Cardiac ventricle fibroblast (primary cell): ENCODE measurements at places on chromosomes 1 and 21. TPM values are rescaled to one million over a fixed set of nuclear protein-coding genes. Genes with fewer than 3 reads are reported as not detected.

Gene MLLT11
- total RNA-seq = 0.93 and 0.94 TPM in 2 replicates

Gene SLC45A3
- total RNA-seq = 3.2 and 5.5 TPM in 2 replicates

Gene HUNK
- total RNA-seq = under 0.01 TPM in 1 of 2 replicates, not detected in the other

Gene OR14K1
- not detected in 2 replicates for total RNA-seq

Gene MSH4
- total RNA-seq = 0.12 TPM in 1 of 2 replicates, not detected in the other

Gene OR2M3
- not detected in 2 replicates for total RNA-seq

Gene ARHGEF2
- total RNA-seq = 46.4 and 51.5 TPM in 2 replicates

Gene CFAP141
- total RNA-seq = not detected in 2 replicates

Gene BRINP3
- total RNA-seq = not detected in 2 replicates

Gene FBXO44
- total RNA-seq = 12.2 and 13.4 TPM in 2 replicates

Gene CLIC6
- total RNA-seq = not detected in 2 replicates

Gene CNIH3
- total RNA-seq = 1.5 and 1.6 TPM in 2 replicates

Gene SLC26A9
- total RNA-seq = not detected in 2 replicates

Gene C1orf141
- total RNA-seq = not detected in 2 replicates

Gene PLEKHN1
- 0.24 and 0.50 TPM in 2 replicates for total RNA-seq

Gene PTGFRN
- total RNA-seq = 83.1 and 87.2 TPM in 2 replicates

Gene C8A
- not detected in 2 replicates for total RNA-seq

Gene TCP10L
- 0.68 TPM in 1 of 2 replicates, not detected in the other for total RNA-seq

Gene ADORA1
- total RNA-seq = 8.8 and 11.3 TPM in 2 replicates

Gene DENND2D
- 5.0 and 6.5 TPM in 2 replicates for total RNA-seq

Gene FCGR3A
- not detected in 2 replicates for total RNA-seq

Gene RBP7
- total RNA-seq = not detected in 2 replicates

Gene FCMR
- 1.3 and 1.6 TPM in 2 replicates for total RNA-seq

Gene VCAM1
- 15.0 and 18.8 TPM in 2 replicates for total RNA-seq

Gene OLFML3
- 59.8 and 64.8 TPM in 2 replicates for total RNA-seq

Gene CYP4Z1
- total RNA-seq = 0.10 TPM in 1 of 2 replicates, not detected in the other

Gene ATP6V1G3
- not detected in 2 replicates for total RNA-seq

Gene C1orf94
- not detected in 2 replicates for total RNA-seq

Gene PKP1
- total RNA-seq = 0.15 and 0.19 TPM in 2 replicates

Gene MEX3A
- total RNA-seq = 0.62 and 3.9 TPM in 2 replicates

Gene OPTC
- total RNA-seq = not detected in 2 replicates

Gene SLC9C2
- total RNA-seq = not detected in 2 replicates

Gene ACKR1
- 7.6 and 11.0 TPM in 2 replicates for total RNA-seq

Gene SORT1
- total RNA-seq = 3.5 and 4.6 TPM in 2 replicates

Gene NBPF12
- total RNA-seq = 2.2 and 2.9 TPM in 2 replicates

Gene GUCA2A
- not detected in 2 replicates for total RNA-seq

Gene TAL1
- 0.10 and 0.25 TPM in 2 replicates for total RNA-seq

Gene RAB7B
- 5.2 and 6.2 TPM in 2 replicates for total RNA-seq

Gene LRRC8D
- total RNA-seq = 21.3 and 24.8 TPM in 2 replicates

Gene CYYR1
- 0.12 and 0.83 TPM in 2 replicates for total RNA-seq

Gene GOLT1A
- not detected in 2 replicates for total RNA-seq

Gene TMPRSS3
- total RNA-seq = not detected in 2 replicates

Gene AGL
- total RNA-seq = 10.1 and 10.4 TPM in 2 replicates

Gene NOTCH2NLA
- total RNA-seq = 18.0 and 26.3 TPM in 2 replicates

Gene DMBX1
- total RNA-seq = not detected in 2 replicates

Gene TPTE
- total RNA-seq = not detected in 2 replicates

Gene ID3
- total RNA-seq = 148 and 174 TPM in 2 replicates

Gene ICOSLG
- 0.87 and 0.93 TPM in 2 replicates for total RNA-seq

Gene C2CD2
- 26.9 and 39.0 TPM in 2 replicates for total RNA-seq

Gene DISC1
- 2.9 and 3.6 TPM in 2 replicates for total RNA-seq

Gene ZSWIM5
- 0.39 and 0.44 TPM in 2 replicates for total RNA-seq

Gene RORC
- total RNA-seq = not detected in 2 replicates

Gene OR2T1
- total RNA-seq = not detected in 2 replicates
